ENCODE measurements at places on chromosomes 7 and 10. TPM values are rescaled to one million over a fixed set of nuclear protein-coding genes. Genes with fewer than 3 reads are reported as not detected.

DNA sequence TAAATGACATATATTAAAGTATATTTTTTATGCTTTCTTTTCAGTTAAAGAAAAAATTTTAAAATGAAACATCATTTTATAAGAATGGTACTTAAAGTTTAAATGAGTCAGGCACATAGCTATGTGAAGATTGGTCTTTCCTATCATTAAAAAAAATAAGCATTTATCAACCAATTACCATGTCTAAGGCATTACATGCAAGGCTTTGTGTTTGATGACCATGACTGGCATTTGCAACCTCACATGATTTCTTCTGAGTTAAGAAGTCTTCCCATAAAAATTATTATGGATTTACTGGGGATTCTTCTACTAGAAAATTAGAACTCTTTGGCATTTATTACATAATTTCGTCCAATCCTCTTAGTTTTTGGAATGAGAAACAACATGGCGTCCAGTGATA lies 776.1 kb downstream of the MAGI2 start:
- H3K27me3 ChIP-seq: no peaks in the 10 kb centered on the region
- no peak for DNase-seq
- no peaks in the 10 kb centered on the region for H3K4me1 ChIP-seq
- H3K27ac ChIP-seq: no peak overlapping the region

GRCh38 chr7:82210416-82211184 lies 233.0 kb downstream of the CACNA2D1 start:
- no peaks in the 10 kb centered on the region for H3K27me3 ChIP-seq
- no peak overlapping the region for H3K4me3 ChIP-seq
- H3K4me1 ChIP-seq: no peaks in the 10 kb centered on the region
- no peak overlapping the region for H3K27ac ChIP-seq
- DNase-seq: no peak

Gene DYDC1
- 0.09 TPM for total RNA-seq

DNA sequence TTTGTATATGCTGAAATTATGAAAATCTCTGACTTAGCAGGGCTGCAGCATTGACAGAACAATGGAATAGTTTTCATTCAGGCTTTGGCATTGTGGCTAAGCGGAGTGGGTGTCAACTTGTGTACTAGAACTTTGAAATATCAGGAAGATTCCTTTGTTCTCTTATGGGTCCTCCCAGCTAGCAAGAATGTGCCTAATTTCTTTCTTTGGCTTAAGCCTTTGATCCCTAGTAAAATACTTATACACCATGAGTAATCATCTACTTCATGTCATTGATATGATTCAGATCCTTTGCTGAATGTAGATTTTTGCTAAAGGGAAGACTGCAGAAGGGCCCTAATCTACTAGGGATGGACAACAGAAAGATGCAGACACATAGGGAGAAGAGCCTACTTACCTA lies 6.2 kb downstream of the AVL9 start:
- DNase-seq: no peak
- H3K27ac ChIP-seq: no peak overlapping the region
- H3K4me3 ChIP-seq: no peak overlapping the region
- peaks cover 7% of the 10 kb centered on the region for H3K4me1 ChIP-seq
- H3K27me3 ChIP-seq: no peaks in the 10 kb centered on the region
- no peaks in the 10 kb centered on the region for H3K36me3 ChIP-seq

Gene SPDYE9
- not detected for total RNA-seq

DNA sequence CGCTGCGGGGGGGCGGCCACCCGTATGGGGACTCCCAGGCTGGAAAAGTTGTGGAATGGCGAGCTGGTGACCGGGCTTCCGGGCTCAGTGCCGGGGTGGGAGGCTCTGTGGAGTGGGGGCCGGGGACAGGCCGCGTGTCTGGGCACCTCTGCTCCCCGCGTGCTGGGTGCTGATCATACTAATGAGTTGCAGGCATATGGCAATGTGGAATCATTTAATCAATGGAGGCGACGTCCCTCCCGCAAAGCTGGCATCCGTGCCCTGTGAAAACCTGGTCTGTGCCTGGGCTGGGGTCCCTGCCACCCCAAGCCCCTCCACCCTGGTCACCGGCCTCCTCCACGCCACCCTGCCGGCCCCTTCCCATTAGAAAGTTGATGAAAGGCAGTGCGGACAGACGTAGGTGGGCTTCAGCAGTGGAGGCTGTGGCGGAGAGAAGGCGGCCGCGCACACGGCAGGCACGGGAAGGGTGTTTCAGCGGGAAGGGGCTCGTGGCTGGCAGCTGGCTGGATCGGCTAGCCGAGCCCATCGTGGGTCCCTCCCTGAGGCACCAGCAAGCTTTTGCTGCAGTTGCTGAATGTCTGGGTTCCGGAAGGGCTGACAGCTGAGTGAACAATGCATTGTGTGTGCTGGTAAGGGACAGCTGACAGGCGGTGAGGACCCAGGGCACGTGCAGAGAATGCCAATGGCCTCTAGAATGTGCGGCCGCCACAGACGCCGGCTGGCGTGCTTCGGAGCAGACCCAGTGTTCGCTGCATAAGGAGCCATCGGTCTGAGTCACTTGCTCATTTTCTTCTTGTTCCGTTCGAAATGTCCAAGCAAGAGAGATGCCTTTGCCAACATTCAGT lies 1.5 kb downstream of the ADGRA1 start:
- no peaks in the 10 kb centered on the region for H3K36me3 ChIP-seq
- peaks cover 36% of the 10 kb centered on the region for H3K27me3 ChIP-seq
- no peak overlapping the region for H3K27ac ChIP-seq

GRCh38 chr7:108263425-108263824 lies 133.3 kb upstream of the LAMB4 start:
- H3K4me3 ChIP-seq: no peak overlapping the region
- H3K27ac ChIP-seq: no peak overlapping the region
- peak; percentile 53 for DNase-seq
- no peaks in the 10 kb centered on the region for H3K27me3 ChIP-seq
- no peaks in the 10 kb centered on the region for H3K36me3 ChIP-seq

- no peak for DNase-seq
- H3K36me3 ChIP-seq: peaks cover 34% of the 10 kb centered on the region
- no peaks in the 10 kb centered on the region for H3K27me3 ChIP-seq
- H3K4me1 ChIP-seq: peaks cover 12% of the 10 kb centered on the region
- no peak overlapping the region for H3K27ac ChIP-seq
Observed at GRCh38 chr10:43160046-43160920, 22.0 kb downstream of the CSGALNACT2 start.

DNA sequence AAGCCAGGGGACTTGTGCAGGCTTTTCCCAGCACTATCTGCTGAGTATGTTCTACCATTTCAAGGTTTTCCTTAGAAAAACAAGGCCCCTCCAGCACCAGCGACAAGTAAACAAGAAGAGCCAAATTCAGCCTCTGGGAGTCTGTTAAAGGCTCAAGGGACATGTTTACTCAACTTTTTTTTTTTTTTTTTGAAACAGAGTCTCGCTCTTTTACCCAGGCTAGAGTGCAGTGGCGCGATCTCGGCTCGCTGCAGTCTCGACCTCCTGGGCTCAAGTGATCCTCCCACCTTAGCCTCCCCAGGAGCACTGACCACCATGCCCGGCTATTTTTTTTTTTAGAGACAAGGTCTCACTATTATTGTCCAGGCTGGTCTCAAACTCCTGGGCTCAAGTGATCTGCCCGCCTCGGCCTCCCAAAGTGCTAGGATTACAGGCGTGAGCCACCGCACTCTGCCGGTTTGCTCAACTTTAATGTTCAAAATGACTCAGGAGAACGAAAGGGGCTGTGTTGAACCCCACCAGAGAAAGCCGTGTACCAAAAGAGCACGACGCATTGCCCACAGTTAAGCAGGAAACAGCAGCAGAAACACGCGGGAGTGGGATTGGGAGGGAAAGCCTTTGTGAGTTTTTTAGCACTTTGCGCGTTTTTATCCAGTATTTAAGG lies 772 bp downstream of the PRDX3 start:
- no peaks in the 10 kb centered on the region for H3K27me3 ChIP-seq
- peaks cover 11% of the 10 kb centered on the region for H3K36me3 ChIP-seq
- DNase-seq: no peak
- peak overlapping the region; percentile 72 for H3K4me3 ChIP-seq

- DNase-seq: no peak
- no peak overlapping the region for H3K4me3 ChIP-seq
- H3K27me3 ChIP-seq: no peaks in the 10 kb centered on the region
- H3K27ac ChIP-seq: no peak overlapping the region
Observed at GRCh38 chr10:121655254-121656144, 57.3 kb upstream of the FGFR2 start.

- peaks cover 5% of the 10 kb centered on the region for H3K36me3 ChIP-seq
- no peak overlapping the region for H3K27ac ChIP-seq
- no peak for DNase-seq
- H3K27me3 ChIP-seq: no peaks in the 10 kb centered on the region
Observed at GRCh38 chr10:71711052-71711623, 8.4 kb downstream of the C10orf105 start.

Gene ABCB1
- 6.7 TPM for total RNA-seq

Gene A1CF
- 0.05 TPM for total RNA-seq

DNA sequence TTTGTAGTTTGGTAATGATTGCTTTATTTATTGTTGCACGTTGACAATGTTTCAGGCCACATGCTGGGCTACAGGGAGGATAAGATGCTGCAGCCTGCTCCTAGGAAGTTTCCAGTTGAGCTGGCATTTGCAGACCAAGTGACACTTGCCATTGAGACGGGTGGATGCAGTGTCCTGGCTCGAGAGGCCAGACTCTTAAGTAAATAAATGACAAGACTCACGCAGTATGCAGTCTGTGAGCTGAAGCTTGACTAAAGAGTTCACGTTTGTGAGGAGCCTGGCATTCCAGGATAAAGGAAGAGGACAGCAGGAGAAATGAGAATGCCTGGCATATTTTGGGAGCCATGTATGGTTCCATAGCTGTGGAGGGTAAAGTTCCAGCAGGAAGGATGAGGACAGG lies 105.8 kb downstream of the BAMBI start:
- H3K4me3 ChIP-seq: no peak overlapping the region
- H3K27ac ChIP-seq: no peak overlapping the region
- H3K36me3 ChIP-seq: no peaks in the 10 kb centered on the region
- DNase-seq: no peak

- no peaks in the 10 kb centered on the region for H3K36me3 ChIP-seq
- no peaks in the 10 kb centered on the region for H3K27me3 ChIP-seq
- H3K27ac ChIP-seq: no peak overlapping the region
- H3K4me3 ChIP-seq: no peak overlapping the region
- H3K4me1 ChIP-seq: no peaks in the 10 kb centered on the region
Observed at GRCh38 chr10:120131183-120131582, 238.7 kb downstream of the SEC23IP start.

DNA sequence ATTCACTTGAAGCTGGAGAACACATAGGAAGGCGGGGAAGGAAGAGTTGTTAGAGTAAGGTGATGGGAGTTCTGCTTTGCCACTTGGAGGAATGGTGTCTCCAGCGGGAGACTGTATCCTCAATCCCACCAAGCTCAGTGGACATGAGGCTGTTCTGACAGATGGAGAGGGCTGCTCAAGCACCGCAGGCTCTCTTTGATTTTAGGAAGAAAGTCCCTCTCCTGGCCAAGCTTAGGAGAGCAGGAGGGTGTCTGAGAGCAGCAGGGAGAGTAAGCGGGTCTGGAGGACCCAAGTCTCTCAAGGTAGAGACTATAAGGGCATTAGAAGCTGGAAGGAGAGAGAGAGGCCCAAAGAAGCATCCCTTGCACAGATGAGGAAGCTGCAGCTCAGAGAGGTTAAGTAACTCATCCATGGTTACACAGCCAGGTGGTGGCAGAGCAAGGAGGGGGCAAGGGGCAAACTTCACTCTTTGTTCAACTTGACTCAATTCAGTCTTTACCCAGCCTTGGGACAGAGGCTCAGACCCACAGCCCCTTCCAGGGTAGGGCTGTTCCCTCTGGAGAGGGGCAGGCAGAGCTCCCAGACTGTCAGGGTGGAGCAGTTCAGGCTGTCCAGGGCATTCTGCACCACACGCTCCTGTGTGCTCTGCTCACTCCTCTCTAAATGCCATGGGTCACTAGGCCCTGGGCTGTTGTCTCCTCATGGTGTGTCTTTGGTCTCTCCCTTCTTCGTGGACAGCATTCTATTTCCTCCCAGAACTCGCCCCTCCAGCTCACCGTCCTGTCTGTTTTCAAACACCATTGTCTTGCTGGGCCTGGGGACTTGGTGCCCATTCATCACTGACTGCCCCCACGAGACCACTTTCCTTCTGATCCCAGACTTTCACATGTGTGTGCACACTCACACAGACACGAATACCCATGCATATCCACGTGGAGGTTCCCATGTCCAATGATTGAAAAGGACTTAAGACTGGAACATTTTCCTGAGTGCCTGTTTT lies 8.9 kb downstream of the CHAT start:
- no peaks in the 10 kb centered on the region for H3K27me3 ChIP-seq
- no peak overlapping the region for H3K4me3 ChIP-seq
- no peaks in the 10 kb centered on the region for H3K4me1 ChIP-seq
- DNase-seq: no peak

DNA sequence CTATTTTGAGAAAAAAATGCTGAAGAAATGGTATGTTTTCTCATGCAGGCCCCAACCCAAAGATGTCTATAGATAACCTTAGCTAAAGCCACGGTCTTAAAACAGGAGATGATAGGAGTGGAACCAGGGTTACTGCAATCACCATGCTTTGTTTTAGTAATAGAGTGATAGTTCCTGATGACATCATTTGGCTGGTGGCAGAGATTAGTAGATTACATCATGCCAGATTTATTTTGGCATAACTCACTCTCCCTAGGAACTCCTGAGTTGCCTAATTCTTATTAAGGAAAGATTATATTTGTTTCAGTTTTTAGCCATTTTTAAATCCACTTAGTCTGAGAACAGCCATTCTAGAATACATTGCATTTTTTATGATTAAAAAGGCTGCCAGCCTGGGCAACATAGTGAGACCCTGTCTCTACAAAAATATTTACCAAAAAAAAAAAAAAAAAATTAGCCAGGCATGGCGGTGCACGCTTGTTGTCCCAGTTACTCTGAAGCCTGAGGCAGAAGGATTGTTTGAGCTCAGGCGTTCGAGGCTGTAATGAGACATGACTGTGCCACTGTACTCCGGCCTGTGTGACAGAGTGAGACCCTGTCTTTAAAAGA lies 17.8 kb downstream of the ENO4 start:
- no peaks in the 10 kb centered on the region for H3K27me3 ChIP-seq
- H3K36me3 ChIP-seq: no peaks in the 10 kb centered on the region

DNA sequence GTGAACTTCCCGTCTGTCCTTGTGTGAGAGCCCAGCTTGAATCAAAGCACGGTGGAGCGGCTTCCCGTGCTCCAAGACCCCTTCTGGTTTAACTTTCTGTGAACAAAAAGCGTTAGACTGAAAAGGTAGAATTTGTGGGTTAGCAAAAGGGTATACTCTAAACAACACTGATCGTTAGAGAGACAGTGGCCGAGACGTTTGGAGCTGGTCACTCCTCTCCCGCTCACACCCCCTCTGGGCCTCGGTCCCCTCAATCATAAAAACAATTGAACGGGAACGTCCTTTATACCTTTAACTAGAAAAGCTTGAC lies 502 bp downstream of the PRKRIP1 start:
- no peaks in the 10 kb centered on the region for H3K27me3 ChIP-seq
- peaks cover 20% of the 10 kb centered on the region for H3K36me3 ChIP-seq
- DNase-seq: no peak
- H3K4me3 ChIP-seq: peak overlapping the region; percentile 73
- H3K4me1 ChIP-seq: peaks cover 9% of the 10 kb centered on the region
- H3K27ac ChIP-seq: peak overlapping the region; percentile 85

Gene LIPK
- total RNA-seq: 0.33 TPM
